GOT3 (cell line): ENCODE measurements at places on chromosomes 2 and 18.

DNA sequence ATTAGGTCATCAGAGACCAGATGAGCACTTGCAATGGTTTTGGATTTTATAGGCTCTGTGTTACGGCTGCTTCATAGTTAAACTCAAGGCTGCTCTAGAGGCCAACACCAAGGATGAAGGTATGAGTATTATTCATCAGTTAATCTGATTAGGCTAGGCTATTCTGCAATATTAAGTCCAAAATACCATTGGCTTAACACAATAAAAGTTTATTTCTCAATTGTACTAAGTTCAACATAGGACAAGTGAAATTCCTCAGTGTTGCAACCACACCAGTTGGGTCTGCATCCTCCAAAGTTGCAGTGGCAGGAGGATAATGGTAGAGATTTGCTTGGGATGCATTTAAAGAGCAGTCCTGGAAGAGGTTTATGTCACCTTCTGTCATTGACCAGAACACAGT, 538.3 kb upstream of the CDH2 start:
- DNase-seq: no peak

GRCh38 chr2:136863874-136864273, 98.5 kb downstream of the THSD7B start:
- DNase-seq: no peak

- DNase-seq: no peak
Measured at GRCh38 chr2:100606332-100606725, 43.5 kb downstream of the PDCL3 start.

DNA sequence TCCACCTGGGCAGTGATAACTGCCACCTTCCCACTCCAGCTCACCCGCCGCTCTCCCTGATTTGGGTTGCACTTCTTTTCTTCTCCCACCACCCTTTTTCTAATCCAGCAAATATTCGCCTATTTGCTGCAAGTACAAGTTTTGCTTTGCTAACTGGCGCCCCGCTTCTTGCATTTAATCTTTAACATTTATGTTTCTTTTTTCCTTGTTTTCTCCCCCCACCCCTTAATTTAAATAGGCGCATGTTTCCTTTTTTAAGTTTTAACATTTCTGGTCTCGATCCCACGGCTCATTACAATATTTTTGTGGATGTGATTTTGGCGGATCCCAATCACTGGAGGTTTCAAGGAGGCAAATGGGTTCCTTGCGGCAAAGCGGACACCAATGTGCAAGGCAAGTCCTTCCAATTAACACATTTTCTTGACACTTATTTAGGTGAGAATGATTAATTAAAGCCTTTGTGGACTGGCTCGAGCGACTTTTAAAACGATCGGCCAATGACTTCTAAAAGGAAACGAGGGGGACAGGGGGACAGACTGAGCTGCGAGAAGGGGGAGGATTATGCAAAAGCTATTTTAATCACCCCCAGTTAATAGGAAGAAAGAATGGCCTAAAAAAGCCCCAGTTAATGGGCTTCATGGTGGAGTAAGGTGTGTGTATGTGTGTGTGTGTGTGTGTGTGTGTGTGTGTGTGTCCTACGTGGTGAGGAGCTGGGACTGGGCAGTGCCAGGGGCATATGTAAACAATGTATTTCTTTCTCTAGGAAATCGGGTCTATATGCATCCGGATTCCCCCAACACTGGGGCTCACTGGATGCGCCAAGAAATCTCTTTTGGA, 1.6 kb downstream of the TBR1 start:
- no peak for DNase-seq

DNA sequence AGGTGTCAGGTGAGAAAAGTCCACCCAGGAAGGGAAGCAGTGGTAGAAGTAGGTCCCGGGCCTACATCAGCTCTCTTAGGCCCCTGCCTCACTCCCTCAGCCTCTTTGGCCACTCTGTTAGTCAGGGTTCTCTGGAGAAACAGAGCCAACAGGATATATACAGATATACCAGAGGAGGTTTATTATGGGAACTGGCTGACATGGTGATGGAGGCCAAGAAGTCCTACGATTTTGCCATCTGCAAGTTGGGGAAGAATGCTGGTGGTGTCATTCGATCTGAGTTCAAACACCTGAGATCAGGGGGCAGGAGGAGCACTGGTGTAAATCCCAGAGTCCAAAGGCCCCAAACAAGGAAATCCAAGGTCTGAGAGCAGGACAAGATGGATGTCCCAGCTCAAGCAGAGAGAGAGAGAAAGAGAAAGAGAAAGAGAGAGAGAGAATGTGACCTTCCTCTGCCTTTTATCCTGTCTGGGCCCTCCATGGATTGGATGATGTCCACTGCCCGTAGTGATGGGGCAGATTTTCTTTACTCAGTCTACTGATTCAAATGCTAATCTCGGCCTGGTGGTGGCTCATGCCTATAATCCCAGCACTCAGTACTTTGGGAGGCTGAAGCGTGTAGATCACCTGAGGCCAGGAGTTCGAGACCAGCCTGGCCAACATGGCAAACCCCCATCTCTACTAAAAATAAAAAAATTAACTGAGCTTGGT, 111.1 kb upstream of the MYCN start:
- DNase-seq: no peak

GRCh38 chr2:160621748-160622147, 128.1 kb upstream of the RBMS1 start:
- no peak for DNase-seq

- DNase-seq: no peak
Measured at GRCh38 chr2:164782323-164782722, 59.3 kb downstream of the COBLL1 start.

DNA sequence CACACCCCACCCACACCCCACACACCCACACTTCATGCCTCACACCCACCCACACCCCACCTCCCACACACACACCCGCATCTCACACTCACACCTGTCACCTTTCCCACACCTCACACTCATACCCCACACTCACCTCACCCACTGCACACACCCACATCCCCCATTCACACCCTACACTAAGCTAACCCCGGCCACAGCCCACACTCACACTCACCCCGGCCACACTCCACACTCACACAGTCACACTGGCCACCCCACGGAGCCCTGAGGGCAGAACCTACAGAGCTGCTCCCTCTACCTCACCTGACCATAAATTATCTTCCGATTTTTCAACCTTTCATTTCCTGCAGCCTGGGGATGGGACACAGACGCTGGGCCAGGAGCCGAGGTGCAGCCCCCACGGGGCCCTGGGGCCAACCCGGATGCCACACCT, 241.3 kb downstream of the HDAC4 start:
- no peak for DNase-seq

DNA sequence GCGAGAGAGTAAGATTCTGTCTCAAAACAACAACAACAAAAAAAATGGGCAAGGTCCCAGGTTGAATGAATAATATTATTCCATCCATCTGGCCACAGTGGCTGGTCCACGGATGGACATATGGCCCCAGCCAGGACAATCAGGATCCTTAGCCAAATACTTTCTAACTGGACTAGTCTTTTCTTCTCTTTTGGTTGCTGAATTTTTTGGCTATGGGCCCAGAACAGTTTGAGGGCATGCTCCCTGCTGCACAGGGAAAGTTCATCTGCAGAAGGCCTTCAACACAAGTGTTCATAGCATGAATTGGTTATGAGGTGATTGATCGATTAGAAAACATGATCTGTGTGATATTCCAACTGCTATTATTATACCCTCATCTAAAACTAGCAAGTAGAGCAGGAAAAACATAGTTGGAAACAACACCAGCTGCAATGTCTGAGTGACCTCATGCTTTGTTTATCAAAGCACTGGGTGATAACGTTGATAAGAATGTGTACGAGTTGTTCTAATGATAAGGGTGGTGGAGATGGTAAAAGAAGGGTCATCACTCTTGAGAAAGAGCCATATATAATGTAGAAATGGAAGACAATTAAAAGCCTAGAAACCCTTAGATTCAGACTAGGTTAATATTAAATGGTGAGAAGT, 47.8 kb upstream of the RNF103 start:
- no peak for DNase-seq

- DNase-seq: no peak
Measured at GRCh38 chr2:11416186-11416585, 49.8 kb downstream of the E2F6 start.

- DNase-seq: no peak
Measured at GRCh38 chr2:152559008-152559407, 158.3 kb downstream of the PRPF40A start.

GRCh38 chr2:126970583-126970982, 71.9 kb downstream of the TEX51 start:
- DNase-seq: no peak

- no peak for DNase-seq
Measured at GRCh38 chr18:8707556-8708300, 2.4 kb downstream of the MTCL1 start.

GRCh38 chr18:75068682-75069435, 140.1 kb downstream of the PTGR3 start:
- no peak for DNase-seq

- no peak for DNase-seq
Measured at GRCh38 chr2:230589497-230590015, 123.1 kb upstream of the CAB39 start.

- no peak for DNase-seq
Measured at GRCh38 chr2:200659410-200659809, 73.6 kb downstream of the AOX1 start.

DNA sequence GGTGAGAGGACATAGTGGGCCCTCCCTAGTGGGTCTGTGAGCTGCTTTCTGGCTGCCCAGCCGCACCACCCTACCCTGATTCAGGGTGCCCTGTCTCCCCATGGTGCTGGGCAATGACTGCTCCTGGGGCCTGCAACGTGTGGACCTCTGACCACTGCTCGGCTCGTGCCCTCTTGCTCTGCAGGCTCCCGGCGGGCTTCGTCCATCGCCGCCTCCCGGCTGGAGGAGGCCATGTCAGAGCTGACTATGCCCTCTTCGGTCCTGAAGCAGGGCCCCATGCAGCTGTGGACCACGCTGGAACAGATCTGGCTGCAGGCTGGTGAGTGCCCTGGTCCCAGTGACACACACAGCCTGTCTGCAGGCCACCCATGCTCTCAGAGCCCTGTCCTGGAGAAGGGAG, 103.5 kb downstream of the STPG4 start:
- no peak for DNase-seq

DNA sequence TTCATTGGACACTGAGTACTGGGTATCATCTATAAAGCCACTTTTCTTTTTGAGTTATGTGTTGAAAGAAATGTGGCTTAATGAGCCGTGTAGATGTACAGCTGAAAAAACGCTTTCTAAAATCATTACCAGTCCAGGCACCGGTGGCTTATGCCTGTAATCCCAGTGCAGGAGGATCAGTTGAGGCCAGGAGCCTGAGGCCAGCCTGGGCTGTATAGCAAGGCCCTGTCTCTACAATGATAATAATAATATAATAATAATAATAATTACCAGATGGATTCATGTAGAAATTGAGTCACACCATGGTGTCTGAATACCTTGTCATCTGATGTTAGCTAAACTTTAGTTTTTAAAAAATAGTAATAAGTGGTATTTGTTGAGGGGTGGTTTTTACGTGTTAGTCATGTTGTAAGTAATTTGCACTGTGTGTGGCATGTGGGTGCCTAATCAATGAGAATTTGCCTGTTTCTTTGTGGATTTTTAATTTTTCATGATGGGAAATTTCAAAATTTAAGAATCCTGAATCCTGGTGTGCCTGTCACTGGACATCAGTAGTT, 30.1 kb downstream of the NCK2 start:
- no peak for DNase-seq

GRCh38 chr18:50172367-50172766, 22.6 kb downstream of the MYO5B start:
- no peak for DNase-seq

DNA sequence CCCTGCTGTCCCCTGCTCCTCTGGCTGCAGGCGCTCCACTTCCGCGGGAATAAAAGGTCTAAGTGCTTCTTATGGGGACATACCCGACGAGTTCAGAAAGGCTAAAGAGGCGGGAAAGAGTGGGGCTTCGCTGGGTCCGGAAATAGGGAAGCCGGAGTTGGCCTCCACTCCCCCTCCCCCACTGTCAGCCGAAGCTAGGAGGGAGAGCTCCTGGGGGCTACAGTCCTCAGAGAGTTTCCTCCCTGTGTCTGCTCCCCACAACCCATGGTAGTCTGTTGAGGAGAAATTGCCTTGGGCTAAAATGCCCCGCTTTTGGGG, 7.2 kb downstream of the GAD1 start:
- DNase-seq: no peak

DNA sequence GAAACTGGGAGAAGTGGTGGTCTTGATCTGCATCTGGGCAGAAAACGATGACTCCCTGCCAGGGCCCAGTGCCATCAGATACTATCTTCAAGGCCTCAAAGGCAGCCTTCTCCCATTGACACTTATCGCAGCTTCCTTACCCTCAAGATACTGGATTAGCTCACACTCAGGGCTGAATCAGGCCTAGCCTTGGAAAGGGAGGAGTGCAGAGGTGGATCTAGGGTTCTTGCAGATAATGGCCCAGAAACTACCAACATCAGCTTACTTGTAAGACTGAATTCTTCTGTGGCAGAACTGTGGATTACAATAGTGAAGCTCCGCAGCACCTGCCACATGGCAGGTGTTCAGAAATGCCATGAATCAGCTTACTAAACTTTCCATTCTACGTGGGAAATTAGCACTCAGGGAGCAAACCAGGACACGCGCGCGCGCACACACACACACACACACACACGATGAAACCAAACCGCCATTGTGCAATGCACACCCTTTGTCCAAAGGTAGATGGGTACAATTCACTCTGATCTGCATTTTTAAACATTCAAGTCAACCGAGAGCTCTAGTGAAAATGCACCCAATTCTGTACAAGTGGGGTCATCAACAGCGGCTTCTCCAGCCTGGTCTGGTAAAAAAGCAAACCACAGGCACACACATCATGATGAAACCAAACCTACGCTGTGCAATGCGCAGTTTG, 26.3 kb upstream of the TMEM182 start:
- no peak for DNase-seq

DNA sequence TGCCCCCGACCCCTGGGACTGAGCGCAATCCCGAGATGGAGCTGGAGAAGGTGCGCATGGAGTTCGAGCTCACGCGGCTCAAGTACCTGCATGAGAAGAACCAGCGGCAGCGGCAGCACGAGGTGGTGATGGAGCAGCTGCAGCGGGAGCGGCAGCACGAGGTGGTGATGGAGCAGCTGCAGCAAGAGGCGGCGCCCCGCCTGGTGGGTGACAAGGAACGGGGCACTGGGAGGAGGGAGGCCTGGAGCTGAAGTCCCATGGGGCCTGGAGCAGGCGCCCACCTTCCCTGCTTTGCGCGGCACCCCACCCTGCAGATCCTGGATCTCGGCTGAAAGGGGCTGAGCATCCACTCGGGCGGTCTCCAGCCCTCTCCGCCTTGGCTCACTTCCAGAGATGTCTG, 1.2 kb downstream of the TMEM247 start:
- DNase-seq: no peak

DNA sequence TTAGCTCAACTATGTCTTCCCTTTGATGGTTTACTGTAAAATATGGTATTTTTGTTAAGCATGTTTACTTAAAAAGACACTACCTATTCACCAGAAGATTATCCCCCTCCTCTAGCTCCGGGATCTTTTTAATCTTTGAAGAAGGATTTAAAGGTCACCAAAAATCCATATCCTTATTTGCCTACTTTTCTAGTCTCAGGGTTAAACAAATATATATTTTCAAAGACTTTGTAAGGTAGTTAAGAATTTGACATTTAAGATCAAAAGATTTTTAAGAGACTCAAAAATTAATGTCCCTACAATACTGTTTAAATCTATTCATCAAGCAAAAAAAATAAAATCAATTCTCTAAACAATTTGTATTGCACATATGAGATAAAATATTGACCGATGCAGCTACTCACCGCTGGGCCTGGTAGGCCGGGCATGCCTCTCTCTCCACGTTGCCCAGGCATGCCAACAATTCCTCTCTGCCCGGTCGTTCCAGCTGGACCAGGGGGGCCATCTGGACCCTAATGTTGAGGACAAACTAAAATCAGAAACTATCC, 76.1 kb downstream of the COL3A1 start:
- no peak for DNase-seq
